ENCODE measurements at places on chromosomes 6 and 20. TPM values are rescaled to one million over a fixed set of nuclear protein-coding genes. Genes with fewer than 3 reads are reported as not detected.

CHRNA4 gene
- not detected for total RNA-seq

FILIP1 gene
- total RNA-seq = not detected

CLIC1 gene
- 442 TPM for total RNA-seq

PPP1R16B gene
- total RNA-seq = 111 TPM

RIMS1 gene
- not detected for total RNA-seq

C20orf202 gene
- total RNA-seq = not detected

KCNQ5 gene
- 5.2 TPM for total RNA-seq

GRCh38 chr20:34022151-34022838 is 28.6 kb downstream of the RALY start:
- H3K36me3 ChIP-seq = no peaks in the 10 kb centered on the region
- H3K27ac ChIP-seq = peak overlapping the region; percentile 36
- H3K27me3 ChIP-seq = no peaks in the 10 kb centered on the region
- DNase-seq = no peak
- H3K4me3 ChIP-seq = no peak overlapping the region
- H3K4me1 ChIP-seq = peaks cover 71% of the 10 kb centered on the region

DNA sequence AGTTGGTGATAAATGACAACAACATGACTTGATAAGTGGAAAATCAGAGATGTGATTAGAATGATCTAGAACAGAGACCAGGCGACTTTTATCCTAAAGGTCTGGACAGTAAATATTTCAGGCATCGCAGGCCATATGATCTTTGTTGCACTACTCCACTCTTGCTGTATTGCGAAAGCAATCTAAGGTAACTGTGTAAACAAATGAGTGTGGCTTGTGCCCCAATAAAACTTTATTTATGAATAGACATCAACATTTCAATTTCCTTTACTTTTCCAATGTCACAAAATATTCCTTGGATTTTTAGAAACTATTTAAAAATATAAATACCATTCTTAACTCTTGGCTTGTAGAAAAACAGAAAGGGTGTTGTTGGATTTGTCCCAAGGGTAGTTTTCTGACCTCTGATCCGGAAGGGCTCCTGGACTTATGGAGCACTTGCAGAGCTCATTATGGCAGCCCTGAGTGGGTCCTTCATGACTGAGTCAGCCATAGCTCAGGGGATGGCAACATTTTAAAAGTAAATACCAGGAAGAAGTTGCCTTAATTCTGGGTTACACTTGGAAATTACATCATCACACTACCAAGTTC is 34.5 kb downstream of the IL20RA start:
- no peaks in the 10 kb centered on the region for H3K4me1 ChIP-seq
- H3K27ac ChIP-seq = no peak overlapping the region
- H3K27me3 ChIP-seq = peaks cover 27% of the 10 kb centered on the region
- H3K4me3 ChIP-seq = no peak overlapping the region

DNA sequence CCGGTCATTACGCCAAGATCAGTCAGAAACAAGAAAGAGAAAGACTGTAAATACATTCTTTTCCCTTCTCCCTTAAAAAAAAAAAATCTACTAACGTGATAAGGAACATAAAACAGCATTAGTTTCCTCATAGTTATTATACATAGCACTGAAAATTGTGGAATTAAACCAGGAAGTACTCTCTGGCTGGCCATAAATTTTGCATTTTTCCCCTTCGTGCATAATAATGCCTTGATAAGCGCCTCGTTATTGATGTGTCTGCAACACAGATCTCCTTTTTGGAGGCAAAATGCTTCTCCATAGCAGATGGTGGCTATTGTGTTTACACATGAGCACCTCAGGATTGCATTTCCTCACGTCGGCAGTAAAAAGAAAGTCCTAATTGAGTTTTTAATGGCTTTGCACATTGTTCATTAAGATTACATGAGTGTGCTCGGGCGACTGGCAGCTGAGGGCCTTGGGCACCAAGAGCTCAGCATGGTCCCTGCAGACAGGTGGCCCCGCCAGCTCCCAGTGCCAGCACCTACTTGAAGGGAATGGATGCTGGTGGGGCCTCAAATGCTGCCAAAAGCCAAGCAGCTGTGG is 394.5 kb downstream of the PTPRT start:
- no peak overlapping the region for H3K4me3 ChIP-seq
- no peaks in the 10 kb centered on the region for H3K36me3 ChIP-seq
- H3K27ac ChIP-seq = no peak overlapping the region
- no peaks in the 10 kb centered on the region for H3K27me3 ChIP-seq

- DNase-seq = no peak
- H3K4me1 ChIP-seq = no peaks in the 10 kb centered on the region
- H3K27ac ChIP-seq = no peak overlapping the region
- H3K36me3 ChIP-seq = no peaks in the 10 kb centered on the region
- no peak overlapping the region for H3K4me3 ChIP-seq
Observed at GRCh38 chr6:73978330-73978729, 282.3 kb downstream of the CD109 start.

DNA sequence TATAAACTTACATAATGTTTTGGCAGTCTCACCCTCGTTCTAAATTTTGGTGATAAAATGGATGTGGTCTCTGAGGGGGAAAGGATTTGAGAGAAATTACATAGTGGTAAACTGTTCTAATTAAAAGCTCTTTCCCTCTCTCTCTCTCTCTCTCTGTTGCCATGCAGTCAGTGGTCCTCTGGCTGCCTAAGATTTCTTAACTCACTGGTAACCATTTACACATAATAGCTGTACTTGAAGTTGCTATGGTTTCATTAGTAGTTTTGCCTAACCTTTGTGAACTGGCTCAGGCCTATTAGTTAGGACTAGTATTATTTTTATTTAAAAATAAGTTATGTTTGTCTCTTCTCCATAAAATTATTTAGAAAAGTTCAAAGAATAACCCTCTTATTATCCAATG is 42.0 kb downstream of the MAPK14 start:
- H3K4me3 ChIP-seq = no peak overlapping the region
- no peaks in the 10 kb centered on the region for H3K36me3 ChIP-seq
- H3K27me3 ChIP-seq = no peaks in the 10 kb centered on the region
- H3K4me1 ChIP-seq = peaks cover 43% of the 10 kb centered on the region
- no peak overlapping the region for H3K27ac ChIP-seq
- no peak for DNase-seq

GRCh38 chr6:2967936-2968335 is 3.4 kb downstream of the SERPINB6 start:
- peaks cover 4% of the 10 kb centered on the region for H3K27me3 ChIP-seq
- no peak for DNase-seq
- H3K4me3 ChIP-seq = no peak overlapping the region
- H3K36me3 ChIP-seq = no peaks in the 10 kb centered on the region
- peaks cover 30% of the 10 kb centered on the region for H3K4me1 ChIP-seq

GRCh38 chr20:8394308-8394945 is 262.4 kb downstream of the PLCB1 start:
- H3K36me3 ChIP-seq = no peaks in the 10 kb centered on the region
- H3K4me3 ChIP-seq = no peak overlapping the region
- DNase-seq = no peak
- H3K27me3 ChIP-seq = no peaks in the 10 kb centered on the region
- H3K4me1 ChIP-seq = no peaks in the 10 kb centered on the region
- no peak overlapping the region for H3K27ac ChIP-seq

GRCh38 chr6:129860908-129861665 is at the start of gene TMEM244:
TSS of gene TMEM244 (minus strand) at chr6:129861315. CDS start at chr6:129861188, 127 bp downstream.
- peak within 1 kb of the TSS; percentile 41 for H3K4me3 ChIP-seq
- peak within 1 kb of the TSS; percentile 19 for H3K27ac ChIP-seq
- H3K27me3 ChIP-seq = no peaks in the 10 kb centered on the region
- no peaks in the 10 kb centered on the region for H3K36me3 ChIP-seq

- no peak overlapping the region for H3K4me3 ChIP-seq
- no peaks in the 10 kb centered on the region for H3K36me3 ChIP-seq
- peak; percentile 87 for DNase-seq
- H3K27ac ChIP-seq = peak overlapping the region; percentile 75
- H3K4me1 ChIP-seq = peaks cover 38% of the 10 kb centered on the region
- no peaks in the 10 kb centered on the region for H3K27me3 ChIP-seq
Observed at GRCh38 chr20:48846516-48847492, 19.0 kb upstream of the PREX1 start.

GRCh38 chr20:50039706-50040431 is 57.1 kb downstream of the SNAI1 start:
- no peak overlapping the region for H3K4me3 ChIP-seq
- no peak overlapping the region for H3K27ac ChIP-seq
- H3K27me3 ChIP-seq = no peaks in the 10 kb centered on the region
